HS-27A (cell line): ENCODE measurements at places on chromosomes 3 and 15.

DNA sequence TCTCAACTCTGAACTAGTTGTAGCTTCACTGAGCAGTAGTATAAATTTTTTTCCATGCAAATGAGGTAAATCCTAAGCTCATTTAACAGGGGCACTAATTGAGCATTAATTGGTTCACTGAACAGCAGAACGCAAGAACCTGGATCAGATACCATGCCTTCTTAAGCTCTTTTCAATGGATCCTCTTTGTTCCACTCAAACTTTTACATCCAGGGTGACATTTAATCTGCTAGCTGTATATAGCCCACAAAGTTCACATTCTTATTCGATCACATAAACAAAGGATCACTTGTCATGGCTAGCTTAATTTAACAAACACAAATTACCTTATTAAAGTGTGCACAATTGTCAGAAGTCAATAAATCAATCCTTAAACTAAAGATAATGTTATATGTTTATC, 281.6 kb downstream of the CNTN6 start:
- no peak for DNase-seq

DNA sequence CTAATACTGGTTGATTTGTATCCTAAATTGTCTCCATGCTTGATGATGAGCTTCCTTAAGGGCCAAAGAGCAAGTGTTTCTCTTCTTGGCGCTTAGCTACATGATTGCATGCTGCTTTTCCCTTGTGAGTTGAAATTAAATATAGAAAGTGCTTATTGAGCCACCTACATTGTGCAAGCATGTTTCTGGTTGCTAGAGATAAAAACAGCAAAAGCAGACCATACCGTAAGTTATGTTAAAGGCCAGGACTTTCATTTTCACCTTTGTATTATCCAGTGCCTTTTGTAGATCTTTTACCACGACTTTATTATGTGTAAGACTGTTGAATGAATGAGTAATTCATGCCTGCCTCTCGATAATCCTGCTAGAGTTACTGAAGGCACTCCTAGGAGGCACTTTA, 41.9 kb upstream of the CCNB2 start:
- no peak for DNase-seq

GRCh38 chr3:149596134-149596770, 61.6 kb downstream of the WWTR1 start:
- peak; percentile 48 for DNase-seq

- DNase-seq = no peak
Observed at GRCh38 chr3:68817243-68817642, 115.1 kb downstream of the TAFA4 start.

GRCh38 chr3:37262816-37263393, 88.5 kb upstream of the LRRFIP2 start:
- DNase-seq = no peak

GRCh38 chr3:64179860-64180259, 45.4 kb downstream of the PRICKLE2 start:
- no peak for DNase-seq

DNA sequence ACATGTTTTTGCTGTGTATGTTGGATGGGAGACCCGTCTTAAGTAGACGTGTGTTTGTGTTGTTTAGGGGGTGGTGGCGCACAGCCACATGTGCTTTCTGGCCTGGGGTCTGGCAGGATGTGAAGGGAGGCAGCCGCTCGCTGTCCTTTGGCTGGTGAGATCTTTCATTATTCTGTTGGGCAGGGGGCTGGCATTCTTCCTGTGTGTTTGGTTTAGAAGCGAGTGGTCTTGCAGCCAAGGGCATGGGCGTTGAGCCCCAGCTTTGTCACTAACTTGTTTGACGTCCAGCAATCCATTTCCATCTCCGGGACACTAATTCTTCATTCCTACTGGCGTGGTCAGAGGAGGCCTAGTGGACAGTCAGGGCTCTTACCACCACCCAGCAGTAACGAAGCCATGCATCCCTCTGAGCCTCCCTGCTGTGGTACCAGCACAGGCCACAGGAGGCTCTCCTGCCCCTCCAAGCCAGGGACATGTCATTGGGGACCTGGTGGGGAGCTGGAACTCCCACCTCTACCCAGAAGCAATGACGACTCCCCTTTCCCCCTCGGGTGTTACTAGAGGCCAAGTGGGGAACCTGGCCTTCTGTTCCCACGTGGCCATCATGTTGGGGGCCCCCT, 10.7 kb downstream of the THSD4 start:
- DNase-seq = no peak

GRCh38 chr15:95470997-95471689, 859.4 kb upstream of the NR2F2 start:
- peak; percentile 58 for DNase-seq

DNA sequence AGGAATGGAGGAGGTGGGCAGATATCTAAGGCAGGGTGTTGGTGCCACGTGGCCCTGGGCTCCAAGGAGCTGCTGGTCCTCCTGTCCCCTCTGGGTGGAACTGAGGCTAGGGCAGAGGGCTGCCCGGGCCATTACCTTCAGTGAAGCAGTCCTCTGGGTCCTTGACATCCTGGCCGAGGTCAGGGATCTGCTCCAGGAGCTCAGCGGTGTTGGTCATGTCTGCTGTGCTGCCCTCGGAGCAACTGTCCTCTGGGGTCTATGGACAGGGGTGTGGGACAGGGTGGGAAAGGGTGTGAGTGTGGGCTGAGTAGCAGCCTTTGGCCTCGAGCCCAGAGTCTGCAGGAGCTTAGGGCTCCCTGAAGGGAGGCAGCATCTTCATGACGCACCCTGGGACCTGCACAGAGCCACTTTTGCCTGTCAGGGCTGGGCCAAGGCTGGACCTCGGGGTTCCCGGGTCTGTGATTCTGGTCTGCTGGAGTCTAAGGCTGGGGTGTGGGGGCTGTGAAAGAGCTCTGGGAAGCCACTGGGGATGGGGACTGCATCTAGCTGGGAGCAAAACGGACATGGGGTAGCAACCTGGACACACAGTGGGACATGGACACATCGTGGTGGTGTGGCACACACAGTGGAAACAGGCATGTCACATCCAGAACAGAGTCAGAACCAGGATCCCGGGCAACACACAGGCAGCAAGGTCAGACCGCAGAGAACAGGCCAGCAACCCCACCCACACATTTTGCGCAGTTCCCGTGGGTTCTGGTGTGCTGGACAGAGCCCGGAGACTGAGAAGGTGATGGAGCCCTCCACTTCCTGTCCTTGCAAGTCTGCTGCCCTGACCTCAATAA, 72.7 kb downstream of the SCN5A start:
- DNase-seq = no peak

GRCh38 chr3:114582929-114583328, 289.1 kb downstream of the TIGIT start:
- DNase-seq = no peak

- no peak for DNase-seq
Observed at GRCh38 chr3:50241163-50241562, 5.2 kb downstream of the GNAI2 start.
